ENCODE measurements at places on chromosomes 16 and 17.

- DNase-seq = no peak
Measured at GRCh38 chr17:80779961-80780380, 211.7 kb upstream of the CHMP6 start.

DNA sequence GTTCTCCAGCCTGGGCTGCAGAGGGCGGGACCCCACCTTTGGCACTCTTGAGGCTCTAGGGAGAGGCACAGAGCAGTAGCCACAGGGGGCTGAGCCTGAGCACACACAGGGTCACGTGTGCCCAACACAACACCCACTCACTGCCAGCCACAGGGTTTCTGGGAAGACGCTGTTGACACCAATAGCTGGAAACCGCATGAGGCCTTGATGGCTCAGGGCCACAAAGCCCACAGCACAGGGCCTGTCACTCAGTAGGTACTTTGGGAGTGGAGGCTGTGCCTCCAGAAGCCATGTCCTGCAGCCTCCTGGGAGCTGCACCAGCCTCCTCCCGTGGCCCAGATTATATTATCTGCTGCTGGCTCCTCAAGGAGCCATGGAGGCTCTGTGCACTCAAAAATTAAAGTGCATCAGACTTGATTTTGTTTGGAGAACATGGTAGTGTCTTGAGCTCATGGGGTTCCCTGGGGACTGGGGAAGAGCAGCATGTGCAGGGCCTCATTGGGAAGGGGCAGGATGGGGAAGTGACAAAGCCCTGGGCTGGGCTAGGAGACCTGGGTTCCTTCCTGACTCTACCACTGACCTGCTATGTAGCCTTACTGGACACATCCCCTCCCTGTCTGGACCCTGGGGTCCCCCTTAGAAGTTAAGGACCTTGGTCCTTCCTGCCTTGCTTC, 12.5 kb upstream of the SREBF1 start:
- no peak for DNase-seq

DNA sequence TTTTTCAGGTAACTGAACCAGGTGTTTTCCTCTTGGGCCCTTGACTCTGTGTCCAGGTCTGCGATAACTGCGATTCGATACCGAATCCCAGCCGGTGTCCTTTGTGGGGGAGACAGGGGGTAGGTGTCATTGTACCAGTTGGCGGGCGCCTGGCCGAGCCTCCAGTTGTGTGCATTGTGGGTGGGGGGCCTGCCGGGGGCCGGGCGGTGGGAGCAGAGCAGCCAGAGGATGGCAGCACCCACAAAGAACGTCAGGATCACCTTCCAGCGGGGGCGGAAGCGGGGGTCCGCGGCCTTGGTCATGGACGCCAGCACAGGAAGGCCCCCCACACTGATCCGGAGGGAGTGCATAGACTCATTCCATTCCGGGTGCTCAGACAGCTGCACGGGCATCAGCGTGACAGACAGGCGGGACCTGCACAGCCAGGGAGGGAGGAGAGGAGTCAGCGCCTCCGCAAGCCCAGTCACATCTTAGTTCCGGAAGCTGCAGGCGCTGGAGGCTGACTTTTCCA, 12.3 kb downstream of the CANT1 start:
- peak; percentile 77 for DNase-seq

- DNase-seq = peak; percentile 82
Measured at GRCh38 chr16:3112058-3112880, at the start of gene ZNF205. ZNF205 (plus strand) TSS chr16:3112586; CDS start chr16:3113431, 845 bp downstream.

DNA sequence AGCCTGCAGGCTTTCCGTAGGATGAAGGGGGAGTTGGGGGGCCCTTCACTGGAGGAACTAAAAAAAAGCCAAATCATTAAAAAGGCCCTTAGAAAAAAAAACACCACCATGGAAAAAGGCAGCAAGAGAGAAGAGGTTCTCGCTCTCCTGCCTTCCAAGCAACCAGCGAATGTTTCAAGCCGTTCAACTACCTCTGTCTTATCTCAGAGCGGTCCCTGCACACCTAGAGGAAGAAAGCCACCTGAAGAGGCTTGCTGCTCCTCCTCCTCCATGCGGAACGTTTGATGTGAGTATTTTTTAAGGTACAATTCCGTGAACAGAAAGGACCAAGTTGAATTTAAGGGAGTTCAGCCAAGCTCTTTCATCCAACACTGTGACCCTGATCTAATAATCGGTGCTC, 9.2 kb downstream of the NXN start:
- DNase-seq = no peak
